OCI-M1 (cell line): ENCODE measurements at places on chromosomes 1 and 21.

DNA sequence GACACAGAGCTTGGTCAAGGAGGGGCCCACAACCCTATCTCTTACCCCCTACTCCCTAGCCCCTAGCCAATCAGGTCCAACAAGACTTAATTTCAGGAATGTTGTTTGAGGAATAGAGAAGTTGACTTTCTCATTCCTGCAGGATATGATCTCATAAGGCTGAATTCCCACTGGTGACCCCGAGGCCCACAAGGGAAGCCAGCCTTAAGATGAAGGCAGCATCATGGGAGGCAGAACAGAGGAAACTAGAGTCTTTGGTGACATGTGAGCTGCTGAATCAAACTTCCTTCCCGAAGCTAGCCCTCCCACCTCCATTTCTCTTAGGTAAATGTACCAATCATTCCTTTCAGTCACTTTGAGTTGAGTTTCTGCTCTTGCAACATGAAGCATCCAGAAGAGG is 9.1 kb upstream of the PDIK1L start:
- no peak for DNase-seq

GRCh38 chr1:116754198-116754977 is at the start of gene CD2:
TSS of gene CD2 (plus strand) at chr1:116754430. CDS start at chr1:116754493, 63 bp downstream.
- no peak for DNase-seq

- no peak for DNase-seq
These were observed 85.8 kb downstream of the TRABD2B start for GRCh38 chr1:47911424-47911823.

DNA sequence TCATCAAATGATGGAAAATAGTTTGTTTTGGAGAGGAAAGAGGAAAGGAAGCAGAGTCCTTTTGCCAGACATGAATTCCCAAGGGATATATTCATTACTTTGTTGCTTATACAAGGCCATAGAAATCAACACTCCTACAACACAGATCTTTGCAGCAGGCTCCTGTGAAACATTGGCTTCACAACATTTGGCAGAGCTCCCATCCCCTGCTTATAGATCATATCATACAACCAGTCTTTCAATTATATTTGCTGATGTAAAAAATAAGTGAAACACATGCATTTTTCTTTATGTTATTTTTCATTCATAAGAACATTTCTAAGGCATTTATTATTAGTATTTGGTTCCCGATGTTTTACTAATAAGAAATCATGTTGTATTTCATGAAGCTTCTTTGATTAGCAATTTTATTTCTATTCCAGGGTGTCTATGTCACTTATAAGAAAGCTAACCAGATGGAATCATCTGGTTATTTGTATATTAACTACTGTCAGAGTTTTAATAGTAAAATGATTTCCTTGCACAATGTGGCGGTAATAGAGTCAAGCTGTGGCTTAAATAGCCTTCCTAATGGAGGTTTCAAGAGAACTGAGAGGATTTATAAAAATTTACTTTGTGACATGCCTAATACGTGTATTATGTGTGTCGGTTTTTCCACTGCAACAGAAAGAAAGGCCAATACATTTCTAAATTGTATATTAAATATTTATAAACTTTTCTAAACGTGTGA is 470.3 kb upstream of the NCAM2 start:
- peak; percentile 8 for DNase-seq

- DNase-seq, result no peak
These were observed 234.6 kb downstream of the USP25 start for GRCh38 chr21:15964236-15964855.

DNA sequence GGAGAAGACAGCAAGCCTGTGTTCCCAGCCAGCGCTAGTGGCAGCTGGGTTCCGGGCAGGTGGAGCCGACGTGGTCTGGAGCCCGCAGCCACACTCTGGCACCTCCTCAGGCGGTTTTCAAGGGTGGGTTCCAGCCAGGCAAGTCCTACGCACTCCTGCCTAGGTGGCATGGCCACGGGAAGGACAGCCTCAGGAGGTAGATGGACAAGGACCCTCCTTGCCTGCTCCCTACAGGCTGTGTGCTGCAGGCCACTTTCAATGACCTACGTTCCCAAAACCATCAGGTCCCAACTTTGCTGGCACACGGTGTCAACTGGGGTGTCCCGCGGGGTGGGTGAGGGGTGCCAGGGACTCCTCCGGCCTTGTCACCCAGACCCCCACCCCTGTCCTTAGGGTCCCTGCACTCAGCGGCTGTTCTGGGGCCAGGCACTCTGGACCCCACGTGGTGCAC is 6.7 kb upstream of the PTGER3 start:
- no peak for DNase-seq
